ENCODE measurements at places on chromosomes 1 and 21. TPM values are rescaled to one million over a fixed set of nuclear protein-coding genes. Genes with fewer than 3 reads are reported as not detected.

The ITGB3BP gene
- total RNA-seq = 59.1 TPM

The OR10Z1 gene
- not detected for total RNA-seq

- no peaks in the 10 kb centered on the region for H3K4me1 ChIP-seq
- no peak overlapping the region for H3K27ac ChIP-seq
- no peak overlapping the region for H3K4me3 ChIP-seq
- no peak for DNase-seq
Measured at GRCh38 chr1:219088778-219089557, 84.7 kb upstream of the LYPLAL1 start.

DNA sequence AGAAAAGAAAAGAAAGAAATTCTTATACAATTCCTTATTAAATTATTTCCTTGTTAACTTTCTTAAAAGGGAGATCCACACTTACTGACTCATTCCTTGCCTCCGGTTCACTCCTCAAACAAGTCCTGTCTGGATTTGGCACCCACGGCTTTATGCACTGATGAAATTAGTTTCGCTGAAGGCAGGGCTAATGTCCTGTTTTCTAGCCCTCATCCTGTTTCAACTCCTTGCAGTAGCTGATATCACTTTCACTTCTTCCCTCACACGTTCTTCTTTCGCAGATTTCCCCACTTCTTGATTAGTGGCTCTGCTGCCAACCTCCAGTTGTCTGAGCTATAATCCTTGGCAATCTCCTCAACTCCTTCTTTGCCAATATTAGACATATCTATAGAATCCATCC lies 215.2 kb downstream of the URB2 start:
- no peak overlapping the region for H3K27ac ChIP-seq
- no peak overlapping the region for H3K4me3 ChIP-seq
- peaks cover 9% of the 10 kb centered on the region for H3K27me3 ChIP-seq
- no peaks in the 10 kb centered on the region for H3K36me3 ChIP-seq
- H3K4me1 ChIP-seq = no peaks in the 10 kb centered on the region

DNA sequence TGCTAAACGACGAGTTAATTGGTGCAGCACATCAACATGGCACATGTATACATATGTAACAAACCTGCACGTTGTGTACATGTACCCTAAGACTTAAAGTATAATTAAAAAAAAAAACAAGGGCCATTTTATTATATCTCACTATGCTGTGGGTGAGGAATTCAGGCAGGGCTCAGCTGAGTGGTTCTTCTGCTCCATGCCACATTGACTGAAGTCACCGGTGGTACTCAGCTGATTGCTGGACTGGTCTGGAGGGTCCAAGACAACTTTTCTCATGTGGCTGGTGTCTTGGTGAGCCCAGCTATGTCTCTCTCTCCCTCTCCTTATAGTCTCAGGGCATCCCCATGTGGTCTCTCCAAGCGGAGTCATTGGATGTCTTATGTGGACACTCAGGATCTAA lies 275.0 kb downstream of the GRIK3 start:
- no peak overlapping the region for H3K27ac ChIP-seq

DNA sequence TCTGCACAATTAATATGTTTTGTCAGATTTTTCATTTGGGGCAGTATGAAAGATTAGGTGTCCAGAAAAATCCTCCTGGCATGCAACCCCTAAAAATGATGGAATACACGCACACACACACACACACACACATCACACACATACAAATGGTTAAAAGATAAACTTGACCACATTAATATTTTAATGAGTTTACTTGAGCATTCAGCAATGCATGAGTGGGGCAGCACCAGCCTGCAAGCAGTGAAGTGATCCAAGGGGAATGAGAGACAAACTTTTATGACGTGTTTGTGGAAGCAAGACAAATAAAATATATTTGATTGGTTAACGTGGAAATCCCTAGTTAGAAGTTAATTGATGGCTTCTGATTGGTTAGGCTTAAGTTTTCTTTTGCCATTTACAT lies 29.1 kb upstream of the SOAT1 start:
- H3K4me3 ChIP-seq = no peak overlapping the region
- no peaks in the 10 kb centered on the region for H3K27me3 ChIP-seq
- H3K27ac ChIP-seq = no peak overlapping the region
- no peaks in the 10 kb centered on the region for H3K4me1 ChIP-seq
